HL-60 (cell line): ENCODE measurements at places on chromosomes 1 and 21.
A peak's percentile ranks its signal among the peaks of the same experiment; 100 is the strongest.

DNA sequence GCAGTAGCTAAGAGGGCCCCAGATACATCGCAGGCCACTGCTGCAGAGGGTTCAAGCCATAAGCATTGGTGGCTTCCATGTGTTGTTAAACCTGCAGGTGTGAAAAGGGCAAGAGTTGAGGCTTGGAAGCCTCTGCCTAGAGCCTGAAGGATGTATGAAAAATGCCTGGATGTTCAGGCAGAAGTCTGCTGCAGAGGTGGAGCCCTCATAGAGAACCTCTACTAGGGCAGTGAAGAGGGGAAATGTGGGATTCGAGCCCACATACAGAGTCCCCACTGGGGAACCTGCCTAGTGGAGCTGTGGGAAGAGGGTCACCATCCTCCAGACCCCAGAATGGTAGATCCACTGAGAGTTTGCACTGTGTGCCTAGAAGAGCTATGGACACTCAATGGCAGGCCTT, 30.6 kb upstream of the ADGRL4 start:
- no peak for DNase-seq

- no peak for DNase-seq
Measured at GRCh38 chr1:51519865-51520699, 1.0 kb upstream of the EPS15 start.

GRCh38 chr1:217009376-217009775, 286.1 kb upstream of the ESRRG start:
- DNase-seq: no peak

DNA sequence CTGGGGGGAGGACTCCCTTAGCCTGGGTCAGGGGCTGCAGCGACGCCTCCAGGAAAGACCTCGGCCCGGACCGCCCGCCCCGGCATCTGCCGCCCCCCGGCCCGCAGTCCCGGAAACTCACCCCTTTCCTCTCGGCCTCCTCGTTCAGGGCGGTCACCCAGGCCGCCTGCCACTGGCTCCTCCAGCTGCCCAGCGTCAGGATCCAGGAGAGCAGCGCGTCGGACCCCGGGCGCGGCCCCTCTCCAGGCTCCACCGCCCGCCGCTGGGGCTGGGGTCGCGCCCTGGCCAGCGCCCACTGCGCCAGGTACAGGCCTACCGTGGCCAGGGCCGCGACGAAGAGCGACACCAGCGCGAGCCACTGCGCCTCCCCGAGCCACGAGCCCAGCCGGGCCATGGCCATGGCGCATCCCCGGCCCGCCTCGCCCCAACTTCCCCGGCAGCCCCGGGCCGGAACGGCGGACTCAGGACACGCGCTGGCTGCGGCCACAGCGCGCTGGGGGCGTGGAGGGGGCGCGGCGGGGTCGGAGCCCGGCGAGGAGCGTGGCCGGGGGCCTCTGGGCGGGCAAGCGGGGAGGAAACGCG, 478 bp downstream of the C2CD2 start:
- DNase-seq: no peak

- no peak for DNase-seq
Measured at GRCh38 chr1:63004868-63005267, 220.9 kb downstream of the ATG4C start.

- DNase-seq: no peak
Measured at GRCh38 chr1:26666855-26667254, 29.0 kb upstream of the ARID1A start.

DNA sequence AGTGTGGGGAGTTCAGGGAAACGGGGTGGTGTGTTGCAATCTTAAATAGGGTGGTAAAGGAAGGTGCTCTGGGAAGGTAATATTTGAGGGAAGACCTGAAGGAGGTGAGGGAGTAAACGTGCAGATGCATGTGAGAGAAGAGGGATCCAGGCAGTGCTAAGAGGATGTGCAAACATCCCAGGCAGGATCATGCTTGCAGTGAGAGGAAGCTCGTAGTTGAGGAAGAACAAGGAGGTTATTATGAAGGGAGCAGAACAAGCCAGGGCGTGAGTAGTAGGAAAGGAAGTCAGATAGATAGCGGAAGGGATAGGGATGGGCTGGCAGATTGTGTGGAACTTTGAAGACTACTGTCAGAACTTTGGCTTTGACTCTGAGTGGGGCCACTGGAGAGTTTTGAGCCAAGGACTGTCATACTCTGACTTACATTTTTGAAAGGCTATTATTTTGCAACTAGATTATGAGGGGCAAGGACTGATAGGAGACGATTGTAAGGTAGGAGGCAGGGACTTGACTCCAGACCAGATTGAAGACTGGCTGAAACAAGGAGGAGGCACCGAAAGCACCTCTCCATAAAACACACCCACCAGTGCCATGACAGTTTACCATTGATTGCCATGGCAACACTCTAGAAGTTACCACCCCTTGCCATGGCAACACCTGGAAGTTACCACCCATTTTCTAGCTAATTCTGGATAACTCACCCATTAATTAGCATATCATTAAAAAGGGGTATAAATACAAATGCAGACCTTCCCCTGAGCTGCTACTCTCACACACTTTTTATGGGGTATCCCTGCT, 67.0 kb downstream of the XCL2 start:
- DNase-seq: no peak

GRCh38 chr1:26862781-26863684, at the start of gene SFN:
Gene SFN, plus strand, starts transcription at chr1:26863149. Its CDS starts 64 bp downstream, at chr1:26863213.
- peak; percentile 29 for DNase-seq

DNA sequence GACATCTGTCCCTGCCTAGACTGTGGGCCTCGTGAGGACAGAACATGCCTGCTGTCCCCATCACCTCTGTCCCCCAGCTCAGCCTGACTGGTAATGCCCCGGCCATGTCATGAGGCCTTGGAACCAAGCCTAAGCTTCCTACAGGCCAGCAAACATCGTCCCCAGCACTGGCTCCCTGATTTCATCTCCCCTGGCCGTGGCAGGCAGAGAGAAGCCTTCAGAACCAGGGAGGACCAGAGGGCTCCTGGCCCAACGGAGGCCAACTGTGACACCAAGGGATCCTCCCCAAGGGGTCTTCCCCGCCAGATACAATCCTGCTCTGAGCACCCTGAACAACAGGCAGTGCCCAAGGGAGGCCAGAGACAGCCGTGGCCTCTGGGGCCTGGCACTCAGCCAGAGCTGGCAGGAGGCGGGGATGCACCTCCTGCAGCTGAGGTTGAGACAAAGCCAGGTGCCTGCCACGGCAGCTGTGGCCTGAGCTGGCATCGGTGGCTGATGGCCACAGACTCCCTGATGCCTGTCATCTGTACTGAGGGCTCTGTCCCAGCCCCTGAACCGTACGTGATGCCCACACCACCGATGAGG, 9.9 kb upstream of the NPHP4 start:
- no peak for DNase-seq

DNA sequence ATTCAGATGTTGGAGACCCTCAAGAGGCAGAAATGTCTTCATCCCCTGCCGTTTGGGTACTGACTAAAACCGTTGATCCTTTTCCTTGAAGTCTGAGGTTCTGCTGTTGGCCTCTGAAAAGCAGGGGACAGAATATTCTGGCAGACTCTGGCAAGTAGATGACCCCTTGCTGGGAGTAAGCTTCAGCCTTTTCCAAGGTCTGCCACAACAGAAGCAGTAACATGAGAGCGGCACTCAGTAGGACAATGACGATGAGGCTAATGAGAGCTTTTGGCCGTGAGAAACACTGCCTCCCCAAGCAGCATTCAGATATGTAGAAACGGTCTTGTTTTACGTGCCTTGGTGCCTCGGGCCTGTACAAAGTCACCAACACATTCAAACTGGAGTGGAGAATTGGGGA, 143.7 kb downstream of the ST6GALNAC5 start:
- no peak for DNase-seq

- no peak for DNase-seq
Measured at GRCh38 chr1:50080904-50081586, 27.7 kb upstream of the ELAVL4 start.

DNA sequence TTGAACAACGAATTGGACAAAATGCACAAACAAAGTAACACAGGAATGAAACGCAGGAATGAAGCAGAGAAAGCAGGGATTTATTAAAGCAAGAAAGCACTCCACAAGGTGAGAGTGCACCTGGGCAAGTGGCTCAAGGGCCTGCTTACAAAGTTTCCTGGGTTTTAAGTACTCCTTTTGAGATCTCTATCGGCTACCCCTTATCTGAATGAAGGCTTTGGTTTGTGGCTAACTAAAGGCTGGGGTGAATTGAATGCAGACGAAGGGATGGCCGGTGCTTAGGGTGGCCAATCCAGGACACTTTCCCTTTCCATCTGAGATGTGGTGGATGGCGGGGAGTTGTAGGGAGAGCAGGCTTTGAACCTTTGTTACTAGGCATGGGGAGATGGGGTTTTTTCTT, 151.4 kb upstream of the KIAA0040 start:
- no peak for DNase-seq

DNA sequence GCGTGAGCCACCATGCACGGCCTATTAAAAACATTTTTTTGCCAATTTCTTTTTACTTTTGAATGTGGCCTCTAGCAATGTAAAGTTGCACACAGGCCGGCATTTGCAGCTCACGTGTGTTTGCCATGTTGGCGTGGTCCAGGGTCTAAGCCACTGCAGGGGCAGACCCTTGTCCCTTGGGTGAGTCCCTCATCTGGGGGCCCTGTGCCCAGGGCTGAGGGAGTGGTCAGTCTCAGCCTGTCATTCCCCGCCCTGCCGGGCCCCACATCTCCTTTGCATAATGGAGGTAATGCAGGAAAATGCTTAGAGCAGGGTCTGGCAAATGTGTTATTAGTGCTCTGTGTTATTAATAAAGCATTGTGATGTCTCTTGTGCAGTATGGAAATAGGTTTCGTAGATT, 16.9 kb downstream of the AGPAT3 start:
- no peak for DNase-seq

DNA sequence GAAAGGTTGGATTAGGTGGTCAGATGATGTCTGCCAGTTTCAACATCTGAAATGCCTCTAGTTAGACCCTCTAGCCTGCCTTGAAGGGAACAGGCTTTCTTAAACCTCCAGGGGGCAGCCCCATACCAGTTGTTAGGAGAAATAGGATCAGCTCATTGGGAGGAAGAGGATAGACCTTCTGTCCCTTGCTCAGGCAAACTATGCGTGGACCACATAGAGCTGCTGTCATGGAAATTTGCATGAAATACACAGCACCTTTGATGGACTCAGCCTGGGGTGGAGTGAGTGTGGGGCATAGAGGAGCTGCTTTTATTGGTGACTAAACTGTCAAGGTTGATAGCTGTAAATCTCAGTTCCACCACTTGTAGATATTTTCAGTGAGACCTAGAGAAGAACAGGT, 38.4 kb upstream of the SPAG17 start:
- DNase-seq: peak; percentile 1

- DNase-seq: no peak
Measured at GRCh38 chr1:11617314-11617713, 36.9 kb downstream of the FBXO2 start.

- DNase-seq: no peak
Measured at GRCh38 chr21:31559368-31560119, 99.9 kb upstream of the SOD1 start.
